ENCODE measurements at places on chromosomes 11 and 22.

GRCh38 chr11:132901638-132902471 lies 630.4 kb downstream of the OPCML start:
- no peak for DNase-seq

- peak; percentile 54 for DNase-seq
These were observed 199.3 kb downstream of the PGR start for GRCh38 chr11:100930185-100930778.

- no peak for DNase-seq
These were observed 108.4 kb upstream of the IGLL5 start for GRCh38 chr22:22779213-22779612.

DNA sequence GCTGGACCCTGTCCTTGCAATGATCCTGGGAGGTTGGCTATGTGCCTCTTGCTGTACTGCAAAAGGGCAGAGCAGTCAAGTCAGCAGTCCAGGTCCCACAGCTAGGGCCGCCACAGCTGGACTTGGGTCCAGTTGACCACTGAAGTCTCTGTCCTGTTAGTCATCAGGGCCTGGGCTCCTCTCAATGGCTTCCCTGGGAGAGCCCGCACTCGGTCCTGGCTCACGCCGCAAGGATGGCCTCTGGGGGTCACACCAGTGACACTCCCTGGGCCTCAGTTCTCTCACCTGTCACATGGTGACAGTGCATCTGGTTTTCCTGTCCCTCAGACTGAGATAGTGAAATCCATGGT lies 85.1 kb downstream of the NECTIN1 start:
- no peak for DNase-seq

DNA sequence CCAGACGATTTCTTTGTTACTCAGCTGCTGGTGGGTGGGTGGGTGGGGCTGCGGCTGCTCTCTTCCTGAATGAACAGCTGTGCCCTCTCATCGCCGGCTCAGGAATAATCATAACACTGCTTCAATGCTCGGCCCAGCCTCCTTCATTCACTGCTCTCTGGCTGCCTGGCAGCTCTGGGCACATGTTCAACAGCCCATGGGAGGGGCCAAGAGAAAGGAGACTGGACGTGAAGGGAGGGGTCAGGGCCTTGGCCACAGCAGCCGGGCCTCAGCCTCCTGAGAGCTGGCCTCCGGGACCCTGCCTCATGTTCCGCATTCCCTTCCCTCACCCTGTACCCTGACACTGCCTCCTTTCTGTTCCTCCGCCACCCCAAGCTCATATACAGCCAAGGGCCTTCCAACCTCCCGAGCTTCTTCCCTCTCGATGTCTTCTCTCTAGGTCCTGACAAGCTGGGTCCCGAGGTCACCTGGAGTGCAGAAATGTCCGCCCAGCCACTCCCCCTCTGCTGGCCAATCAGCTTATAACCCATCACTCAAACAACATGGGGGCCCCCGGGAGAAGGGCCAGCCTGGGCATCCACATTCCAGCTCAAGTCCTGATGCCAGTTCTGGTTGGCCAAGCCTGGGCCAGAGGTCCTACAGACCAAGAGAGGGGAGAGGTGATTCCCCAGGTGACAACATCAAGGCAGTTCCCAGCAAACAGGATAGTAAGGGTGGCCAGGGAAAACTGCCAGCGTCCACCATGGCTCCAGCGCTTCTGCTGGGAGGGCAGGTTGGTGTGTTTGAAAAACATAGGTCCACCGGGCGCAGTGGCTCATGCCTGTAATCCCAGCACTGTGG lies 3.2 kb upstream of the CSDC2 start:
- DNase-seq, result peak; percentile 63

DNA sequence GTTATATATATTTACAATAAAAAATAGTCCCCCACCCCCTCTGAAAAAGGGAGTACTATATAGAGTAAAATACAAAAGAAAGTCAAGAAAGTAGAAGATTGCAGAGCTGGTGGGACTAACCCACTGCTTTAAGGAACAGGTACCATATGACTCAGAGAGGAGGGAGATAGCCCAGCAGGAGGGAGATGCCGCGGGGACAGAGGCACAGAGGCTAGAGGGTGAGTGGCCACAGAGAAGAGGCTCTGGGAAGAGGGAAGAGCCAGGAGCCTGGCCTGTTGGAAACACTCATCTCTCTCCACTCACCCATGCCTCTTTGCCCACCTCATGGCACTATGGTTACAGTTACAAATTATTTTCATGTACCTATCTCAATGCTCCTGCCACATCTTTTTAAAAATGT lies 53.6 kb upstream of the LYVE1 start:
- DNase-seq, result no peak

DNA sequence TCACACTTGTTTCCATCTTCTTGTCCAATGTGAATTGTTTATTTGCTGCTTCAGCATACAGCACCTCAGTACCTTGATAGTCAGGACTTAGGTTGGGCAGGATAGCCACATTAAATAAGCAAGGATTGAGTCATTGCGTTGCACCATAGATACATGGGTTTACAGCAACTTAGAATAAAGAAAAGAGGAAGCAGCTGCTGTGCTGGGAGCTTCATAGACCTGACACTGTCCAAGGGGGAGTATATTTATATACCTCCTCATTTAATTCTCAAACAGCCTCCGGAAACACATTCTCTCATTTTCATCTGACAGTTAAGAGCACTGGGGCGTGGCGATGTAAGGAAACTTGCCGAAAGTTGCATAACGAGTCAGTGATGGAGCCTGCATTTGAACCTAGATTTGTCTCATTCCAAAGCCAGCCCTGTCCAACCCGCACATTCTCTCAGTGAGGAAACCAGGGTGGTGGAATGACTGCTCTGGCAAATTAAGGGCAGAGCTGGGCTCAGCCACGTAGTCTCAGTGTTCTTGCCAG lies 42.2 kb downstream of the UBASH3B start:
- DNase-seq, result peak; percentile 58

GRCh38 chr22:37242395-37242918 lies 1.6 kb downstream of the RAC2 start:
- DNase-seq, result peak; percentile 80

- no peak for DNase-seq
These were observed 328.3 kb downstream of the TBC1D22A start for GRCh38 chr22:47090591-47091245.

- no peak for DNase-seq
These were observed 3.6 kb downstream of the MED15 start for GRCh38 chr22:20510811-20511577.

GRCh38 chr11:74696939-74697675 lies 34.1 kb downstream of the CHRDL2 start:
- no peak for DNase-seq

- no peak for DNase-seq
These were observed 27.2 kb upstream of the TTC28 start for GRCh38 chr22:28706845-28707244.

- DNase-seq, result peak; percentile 22
These were observed 326.0 kb downstream of the MN1 start for GRCh38 chr22:27475548-27475897.

GRCh38 chr11:46888636-46889035 lies 29.7 kb downstream of the LRP4 start:
- DNase-seq, result no peak

DNA sequence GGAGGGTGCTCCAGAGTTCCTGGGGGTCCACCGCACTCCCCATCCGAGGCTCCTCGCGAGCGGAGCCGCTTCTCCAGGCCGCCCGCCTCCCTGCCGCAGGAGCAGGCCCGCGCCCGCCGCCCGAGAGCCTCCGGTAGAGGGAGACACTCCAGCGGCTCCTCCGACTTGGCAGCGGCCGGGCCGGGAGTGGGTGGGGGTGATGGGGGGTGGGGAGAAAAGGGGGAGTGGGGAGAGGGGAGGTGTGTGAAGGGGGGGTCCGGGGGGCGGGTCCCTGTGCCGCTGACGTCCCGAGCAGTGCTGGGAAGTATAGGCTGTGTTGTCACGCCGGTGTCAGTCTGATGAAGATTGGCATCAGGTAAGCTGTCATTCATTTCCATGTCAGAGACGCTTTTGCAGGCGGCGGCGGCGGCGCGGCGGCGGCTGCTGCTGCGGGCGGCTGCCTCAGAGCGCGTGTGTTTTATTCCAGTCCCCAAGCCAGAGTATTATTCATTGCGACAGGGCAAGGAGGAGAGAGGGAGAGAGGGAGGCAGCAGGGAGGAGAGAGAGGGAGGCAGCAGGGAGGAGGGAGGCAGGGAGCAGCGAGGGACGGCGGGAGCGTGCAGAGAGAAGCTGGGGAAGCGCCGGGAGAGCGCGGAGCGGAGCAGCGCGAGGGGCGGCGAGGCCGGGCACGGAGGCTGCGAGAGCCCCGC lies at the start of gene PKNOX2:
PKNOX2 (plus strand) TSS at position 330 of the 689 bp plus-strand sequence. CDS start 186,555 bp downstream, outside the sequence.
- DNase-seq, result peak; percentile 13

GRCh38 chr11:87444993-87445392 lies 407.3 kb downstream of the TMEM135 start:
- peak; percentile 55 for DNase-seq

DNA sequence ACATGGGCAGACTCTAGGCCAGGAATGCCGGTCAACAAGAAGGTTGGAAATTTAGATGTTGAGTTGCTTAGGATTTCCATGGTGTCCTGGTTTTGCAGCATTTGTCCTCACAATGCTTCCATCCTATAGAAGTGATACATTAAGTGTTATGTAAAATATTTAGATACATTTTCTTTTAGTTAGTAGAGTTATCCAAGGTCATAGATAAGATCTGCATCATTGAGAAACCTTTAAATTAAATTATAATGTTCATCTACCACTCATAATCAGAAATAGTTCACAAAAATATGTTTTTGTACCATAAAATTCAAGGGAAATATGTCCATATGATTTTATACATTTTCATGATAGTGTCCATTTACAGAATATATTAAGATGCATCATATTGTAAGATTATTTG lies at the start of gene OR51F1:
OR51F1 (minus strand) TSS at position 101 of the 400 bp plus-strand sequence; CDS start at position 101, 0 bp downstream.
- DNase-seq, result no peak

- no peak for DNase-seq
These were observed 312.6 kb downstream of the C11orf87 start for GRCh38 chr11:109734566-109734965.

- DNase-seq, result peak; percentile 42
These were observed 14.7 kb downstream of the MGAT3 start for GRCh38 chr22:39471381-39472141.

DNA sequence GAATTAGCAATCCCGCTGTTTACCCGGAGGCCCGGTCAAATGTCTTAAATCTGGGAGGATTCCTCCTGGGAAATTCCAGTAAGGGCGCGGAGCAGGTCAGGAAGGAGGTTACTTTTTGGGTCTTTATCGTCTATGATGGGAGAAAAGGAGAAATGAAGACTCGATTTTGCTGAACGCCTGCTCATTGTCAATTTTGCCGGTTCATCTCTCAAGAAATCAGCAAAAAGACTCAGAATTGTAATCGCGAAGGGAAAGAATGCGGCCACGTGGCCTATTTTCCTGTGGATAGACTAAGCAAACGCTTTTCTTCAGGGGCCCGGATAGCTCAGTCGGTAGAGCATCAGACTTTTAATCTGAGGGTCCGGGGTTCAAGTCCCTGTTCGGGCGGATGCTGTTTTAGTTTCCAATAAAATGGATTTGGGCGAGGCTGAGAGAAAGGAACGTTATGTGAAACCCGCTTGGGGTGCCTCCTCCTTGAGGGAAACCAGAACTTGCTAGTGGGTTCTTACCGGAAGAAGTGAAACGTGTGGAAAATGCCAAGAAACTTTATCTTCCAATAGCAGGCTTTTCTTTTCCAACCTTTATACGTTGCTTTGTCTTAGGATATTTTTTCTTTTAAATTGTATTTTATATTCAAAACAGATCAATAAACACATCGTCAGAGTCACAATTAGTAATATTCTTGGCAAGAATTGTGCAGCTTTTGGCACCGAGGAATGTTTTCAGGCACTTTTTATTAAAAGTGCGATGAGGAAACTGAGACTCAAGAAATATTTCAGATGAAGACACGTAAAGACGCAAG lies 45.0 kb downstream of the OR4D9 start:
- peak; percentile 90 for DNase-seq

DNA sequence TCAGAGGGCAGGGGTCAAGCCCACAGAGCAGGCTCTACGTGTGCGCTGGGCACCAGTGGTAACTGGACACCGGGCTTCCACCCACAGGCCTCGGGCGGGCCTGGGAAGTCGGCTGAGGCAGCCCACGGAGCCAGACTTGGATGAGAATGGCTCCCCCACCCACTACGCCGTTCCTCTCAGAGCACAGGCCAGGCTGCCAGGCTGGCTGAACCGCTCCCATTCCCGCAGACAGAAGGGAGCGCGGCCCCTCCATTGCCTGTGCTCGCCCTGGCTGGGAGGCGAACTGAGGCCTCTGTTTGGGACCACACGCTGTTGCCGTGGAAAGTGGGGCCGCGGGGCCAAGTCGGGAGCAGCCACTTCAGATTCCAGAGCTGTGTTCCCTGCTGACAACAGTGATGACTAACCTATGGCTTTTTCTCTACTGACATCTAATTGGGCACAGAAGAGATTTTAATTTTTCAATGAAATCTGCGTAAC lies 63.9 kb downstream of the MYH9 start:
- no peak for DNase-seq

DNA sequence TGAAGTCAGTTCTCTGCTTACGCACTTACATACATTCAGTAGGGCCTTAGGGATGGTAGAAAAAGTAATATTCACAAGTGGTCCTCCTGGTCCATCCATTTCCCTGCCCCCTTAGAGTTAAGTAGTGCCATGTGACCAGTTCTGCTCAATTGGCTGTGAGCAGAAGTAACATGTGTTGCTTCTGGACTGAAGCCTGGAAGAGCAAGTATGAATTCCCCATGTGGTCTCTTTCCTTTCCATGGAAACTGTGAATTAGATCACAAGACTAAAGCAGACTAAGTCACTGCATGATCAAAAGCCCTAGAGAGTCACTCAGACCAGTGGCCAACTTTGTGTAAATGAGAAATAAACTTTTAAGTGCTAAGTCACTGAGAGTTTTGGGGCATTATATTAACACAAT lies 341.7 kb upstream of the CADM1 start:
- no peak for DNase-seq

DNA sequence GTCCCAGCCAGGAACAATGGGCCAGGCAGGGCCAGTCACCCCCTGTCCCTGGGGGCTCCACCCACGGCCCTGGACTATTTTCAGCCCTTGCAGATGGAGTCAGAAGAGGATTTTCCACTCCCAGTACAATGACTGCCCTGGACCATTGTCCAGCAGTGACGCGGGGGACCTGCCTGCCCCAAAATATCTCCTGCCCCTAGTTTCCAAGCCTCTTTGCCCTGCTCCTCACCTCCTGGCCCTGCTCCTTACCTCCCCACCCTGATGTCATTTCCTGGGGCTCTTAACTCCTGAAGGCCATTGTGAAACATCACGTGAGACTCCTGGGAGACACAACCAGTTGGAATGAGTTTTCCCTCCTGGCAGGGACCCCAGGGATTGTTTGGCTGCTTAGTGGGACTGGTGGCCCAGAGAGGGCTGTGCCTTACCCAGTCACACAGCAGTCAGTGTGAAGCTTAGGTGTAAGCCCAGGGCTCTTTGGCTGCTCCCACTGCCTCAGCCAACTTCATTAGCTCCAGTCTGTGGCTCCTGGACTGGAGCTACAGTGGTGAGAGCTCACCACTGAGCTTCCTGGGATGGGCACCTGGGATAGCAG lies 22.2 kb downstream of the P2RY2 start:
- peak; percentile 35 for DNase-seq

Measured in A172 (cell line).